ENCODE measurements at places on chromosomes 2 and 18.

GRCh38 chr2:120661551-120661950 lies 74.1 kb upstream of the GLI2 start:
- DNase-seq, result no peak

DNA sequence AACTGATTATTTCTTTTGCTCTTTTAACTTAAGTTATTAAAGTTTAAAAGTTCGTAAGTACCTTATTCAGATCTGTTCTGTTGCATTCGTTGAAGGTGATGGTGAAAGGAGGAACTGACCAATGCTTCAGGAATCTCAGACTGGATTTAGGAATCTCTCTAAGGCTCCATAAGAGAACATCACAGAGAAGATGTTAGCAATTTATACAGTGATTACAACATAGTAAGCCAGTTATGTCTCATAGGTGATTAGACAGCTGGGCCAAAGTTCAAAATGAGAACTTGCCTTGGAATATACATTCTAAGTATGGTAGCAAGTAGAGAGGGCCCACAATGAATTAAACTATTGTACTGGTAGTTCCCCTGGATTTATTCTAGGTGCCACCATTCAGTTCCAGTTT lies 3.2 kb downstream of the MARS2 start:
- DNase-seq, result no peak

DNA sequence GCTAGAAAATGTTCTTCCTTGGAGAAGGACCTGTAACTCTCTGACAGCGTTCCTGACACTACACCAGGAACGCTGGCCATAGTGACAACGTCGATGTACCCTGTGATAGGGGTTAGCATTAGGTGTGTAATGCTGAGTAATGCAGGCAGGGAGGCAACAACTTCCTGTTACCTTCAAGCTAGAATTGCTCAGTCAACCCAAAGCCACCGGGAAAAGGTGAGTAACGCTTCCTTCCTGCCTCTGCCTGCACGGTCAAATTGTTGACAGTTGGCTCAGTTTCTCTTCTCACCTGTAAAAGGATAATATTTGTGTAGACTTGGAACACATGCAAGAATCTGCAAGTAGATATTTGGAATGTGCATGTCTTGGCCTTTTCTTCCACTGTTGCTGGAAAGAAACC lies 12.7 kb downstream of the FAM110C start:
- DNase-seq, result no peak

- DNase-seq, result no peak
Measured at GRCh38 chr2:143128681-143129580, at the start of gene ARHGAP15. Gene ARHGAP15 (plus strand): TSS chr2:143129419.

DNA sequence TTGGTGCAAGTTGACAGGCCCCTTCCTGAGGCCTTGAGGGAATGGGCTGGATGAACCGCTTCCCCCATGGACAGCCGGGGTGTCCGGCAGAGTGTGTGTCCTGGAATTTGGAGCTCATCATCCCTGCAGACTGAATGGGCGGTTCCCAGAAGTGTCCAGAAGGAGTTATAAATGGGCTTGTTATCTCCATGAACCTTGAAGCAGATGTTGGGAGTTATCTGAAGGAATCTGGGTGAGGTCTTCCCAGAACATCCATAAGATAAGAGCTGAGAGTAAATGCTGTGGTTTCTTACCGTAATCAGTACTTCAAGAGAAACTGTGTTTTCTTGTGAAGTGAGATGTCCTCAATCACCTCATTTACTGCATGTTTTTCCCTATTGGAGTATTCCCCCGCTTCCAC lies 21.1 kb downstream of the PLB1 start:
- no peak for DNase-seq

- DNase-seq, result no peak
Measured at GRCh38 chr18:75016025-75016717, 192.8 kb downstream of the PTGR3 start.

- DNase-seq, result no peak
Measured at GRCh38 chr2:84897773-84898172, 7.7 kb upstream of the TMSB10 start.

DNA sequence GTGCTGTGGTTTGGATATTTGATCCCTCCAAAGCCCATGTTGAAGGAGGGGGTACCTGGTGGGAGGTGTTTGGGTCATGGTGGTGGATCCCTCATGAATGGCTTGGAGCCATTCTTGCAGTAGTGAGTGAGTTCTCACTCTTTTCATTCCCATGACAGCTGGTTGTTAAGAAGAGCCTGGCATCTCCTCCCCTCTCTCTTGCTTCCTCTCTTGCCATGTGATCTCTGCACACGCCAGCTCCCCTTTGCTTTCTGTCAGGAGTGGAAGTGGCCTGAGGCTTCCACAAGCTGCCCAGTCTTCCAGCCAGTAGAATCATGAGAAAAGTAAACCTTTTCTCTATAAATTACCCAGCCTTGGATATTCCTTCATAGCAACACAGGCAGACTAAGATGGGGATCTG lies 8.6 kb downstream of the ADD2 start:
- no peak for DNase-seq

DNA sequence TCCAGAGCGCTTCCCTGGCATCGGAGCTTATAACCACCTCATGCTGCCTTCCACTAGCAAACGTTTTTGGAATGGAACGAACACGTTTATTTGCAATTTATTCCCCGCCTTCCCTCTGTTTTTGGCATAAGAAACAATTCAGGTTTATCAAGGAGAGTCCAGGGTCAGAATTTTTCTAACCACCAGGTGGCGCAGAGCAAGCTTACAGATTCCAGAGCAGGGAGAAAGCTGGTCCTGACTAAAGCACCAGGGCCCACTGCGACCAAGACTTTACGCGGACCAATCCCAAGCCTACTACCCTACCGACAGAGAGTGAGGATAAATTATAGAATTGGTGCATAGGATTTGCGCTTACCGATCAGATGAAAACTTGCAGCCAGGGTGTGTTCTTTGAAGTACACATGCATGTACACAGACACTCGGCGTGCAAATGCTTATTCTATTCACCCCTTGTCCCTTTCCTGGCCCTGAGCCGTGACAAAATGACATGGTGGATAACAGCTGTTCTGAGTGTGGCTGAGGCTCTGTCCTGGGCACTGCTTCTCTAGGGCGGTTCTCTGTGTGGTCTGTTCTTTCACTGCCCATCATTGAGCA lies 34.7 kb downstream of the NAPG start:
- peak; percentile 70 for DNase-seq

DNA sequence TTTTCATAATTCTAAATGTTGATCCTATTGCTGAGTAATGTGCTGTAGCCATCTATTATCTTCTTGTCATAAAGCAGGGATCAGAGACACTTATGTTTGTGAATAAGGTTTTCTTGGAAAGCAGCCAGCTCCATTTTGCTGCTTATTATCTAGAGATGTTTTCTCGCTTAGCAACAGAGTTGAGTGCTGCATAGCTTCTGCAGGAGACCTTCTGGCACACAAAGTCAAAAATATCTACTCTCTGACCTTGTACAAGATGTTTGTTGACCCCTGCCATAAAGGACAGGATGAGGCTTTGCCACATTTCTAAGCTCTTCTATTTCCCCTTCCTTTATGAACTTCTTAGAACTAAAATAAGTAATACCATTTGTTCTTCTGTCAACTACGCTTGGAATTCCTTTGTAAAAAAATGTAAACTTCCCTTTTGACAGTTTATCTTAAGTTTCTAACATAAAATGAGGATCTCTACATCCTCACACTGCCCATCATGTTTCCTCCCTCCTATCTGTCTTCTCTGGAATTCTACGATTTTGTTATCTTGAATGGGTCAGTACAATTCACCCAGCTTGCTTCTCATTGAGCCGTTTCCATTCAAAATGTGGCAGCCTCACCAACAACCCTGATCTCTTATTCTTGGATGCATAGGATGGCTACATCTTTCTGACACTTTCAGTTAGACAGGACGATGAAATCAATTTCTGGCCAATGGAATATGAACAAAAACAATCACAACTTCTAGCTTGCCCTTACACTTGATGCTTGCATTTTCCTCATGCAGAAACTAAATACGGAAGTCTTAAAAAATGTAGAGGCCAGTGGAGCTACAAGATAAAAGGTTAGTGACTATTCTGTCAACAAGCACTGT lies 1377.0 kb downstream of the SUCLG1 start:
- DNase-seq, result peak; percentile 29

- no peak for DNase-seq
Measured at GRCh38 chr2:100446696-100447095, 23.6 kb upstream of the NMS start.

DNA sequence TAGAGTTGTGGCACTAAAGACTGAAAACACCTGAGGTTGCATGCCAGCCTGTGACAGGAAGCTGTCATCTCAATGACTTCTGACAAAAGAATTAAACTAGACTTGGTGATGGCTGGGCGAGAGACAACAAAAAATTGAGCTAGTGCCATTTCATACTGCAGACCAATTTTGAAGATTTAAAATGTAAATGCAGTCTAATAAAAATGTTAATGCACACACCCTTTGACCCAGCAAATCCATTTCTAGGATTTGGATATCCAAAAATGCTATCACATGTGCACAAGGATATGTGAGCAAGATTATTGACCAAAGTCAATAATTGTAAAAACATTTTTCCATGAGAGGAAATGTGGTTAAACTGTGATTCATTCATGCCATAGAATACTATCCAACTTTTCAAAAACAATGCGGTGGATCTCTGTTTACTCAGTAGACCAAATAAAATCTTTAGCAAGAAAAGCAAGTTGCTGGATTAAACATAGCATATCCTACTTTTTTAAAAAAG lies 5.6 kb downstream of the FBXO36 start:
- DNase-seq, result no peak

GRCh38 chr18:5720132-5720531 lies 175.2 kb downstream of the TMEM200C start:
- DNase-seq, result no peak

DNA sequence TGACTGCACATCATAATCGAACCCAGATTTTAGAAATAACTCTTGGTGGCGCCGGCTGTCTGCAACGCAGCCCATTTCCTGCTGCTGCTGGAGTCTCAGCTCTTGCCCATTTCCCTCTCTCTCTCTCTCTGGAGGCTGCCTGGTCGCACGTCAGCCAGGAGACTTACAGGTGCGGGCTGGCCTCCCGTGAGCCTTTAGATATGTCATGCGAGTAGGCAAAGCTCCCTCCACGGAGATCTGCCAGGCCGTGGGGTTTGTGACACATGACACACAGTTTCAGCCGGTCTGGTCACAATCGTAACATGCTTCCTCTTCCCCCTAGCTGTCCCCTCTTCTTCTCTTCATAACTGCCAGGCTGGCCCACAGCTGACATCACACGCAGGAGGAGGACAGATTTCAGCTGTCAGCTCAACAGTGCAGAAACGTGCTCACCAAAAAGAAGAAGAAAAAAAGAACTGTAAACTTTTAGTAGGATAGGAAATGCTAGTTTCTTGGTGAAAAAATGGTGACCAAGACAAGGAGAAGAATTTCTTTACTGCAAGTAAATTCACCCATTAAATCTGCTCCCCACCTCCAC lies 489.3 kb downstream of the ZNF516 start:
- DNase-seq, result no peak
